Neural crest cell (in vitro differentiated cells): ENCODE measurements at places on chromosomes 16 and 17.

- DNase-seq, result no peak
These were observed 28.2 kb upstream of the TMEM220 start for GRCh38 chr17:10758062-10758461.

DNA sequence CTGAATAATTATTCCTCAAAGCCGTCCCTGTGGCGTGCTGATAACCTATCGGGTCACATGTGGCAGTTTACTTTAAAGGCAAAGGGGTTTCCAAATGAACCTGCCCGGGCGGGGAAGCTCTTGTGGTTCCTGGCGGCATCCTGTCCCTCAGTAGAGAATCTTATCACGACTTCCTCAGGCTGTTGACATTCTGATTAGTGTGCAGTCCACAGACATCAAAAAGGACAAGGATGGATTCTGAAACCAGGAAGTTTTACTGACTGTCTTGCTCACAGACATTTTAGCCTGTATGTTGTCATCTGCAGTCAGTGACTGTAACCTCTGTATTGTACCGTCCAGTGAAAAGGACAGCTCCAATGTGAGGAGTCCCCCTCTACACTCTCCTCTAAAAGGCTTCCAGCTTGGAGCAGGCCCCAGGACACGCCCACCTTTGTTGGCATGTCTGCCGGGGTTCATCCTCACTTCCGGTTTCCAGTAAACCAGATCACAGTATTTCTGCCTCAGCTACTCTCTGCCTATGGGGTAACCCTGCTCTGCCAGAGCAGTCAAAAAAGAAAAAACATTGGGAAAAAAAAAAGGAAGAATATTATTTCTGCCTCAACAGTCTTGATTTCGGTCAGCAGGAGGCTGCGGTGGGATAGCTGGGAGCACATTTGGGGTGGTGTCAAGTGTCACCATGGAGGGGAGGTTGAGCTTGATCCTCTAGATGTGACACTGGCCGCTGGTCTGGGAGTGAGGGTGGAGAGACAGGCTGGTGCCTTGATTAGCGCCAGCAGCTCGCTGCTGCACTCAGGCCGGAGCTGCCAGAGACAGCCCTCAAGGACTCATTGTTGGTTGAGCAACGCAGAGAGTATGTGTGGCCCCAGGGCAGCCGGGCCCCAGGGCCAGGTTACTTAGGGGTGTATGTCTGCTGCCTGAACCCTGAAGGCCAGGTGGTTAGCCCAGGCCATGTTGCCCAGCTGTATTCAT is 89.0 kb upstream of the DNAH17 start:
- no peak for DNase-seq

- DNase-seq, result no peak
These were observed 206.7 kb downstream of the CDH13 start for GRCh38 chr16:82833378-82833993.

GRCh38 chr16:26567356-26567755 is 499.4 kb upstream of the C16orf82 start:
- no peak for DNase-seq
